Hematopoietic multipotent progenitor cell treated with erythropoietin and hydrocortisone succinate and interleukin-3 and kit ligand, for 8 days (in vitro differentiated cells): ENCODE measurements at places on chromosomes 16 and 17.
A peak's percentile ranks its signal among the peaks of the same experiment; 100 is the strongest.

DNA sequence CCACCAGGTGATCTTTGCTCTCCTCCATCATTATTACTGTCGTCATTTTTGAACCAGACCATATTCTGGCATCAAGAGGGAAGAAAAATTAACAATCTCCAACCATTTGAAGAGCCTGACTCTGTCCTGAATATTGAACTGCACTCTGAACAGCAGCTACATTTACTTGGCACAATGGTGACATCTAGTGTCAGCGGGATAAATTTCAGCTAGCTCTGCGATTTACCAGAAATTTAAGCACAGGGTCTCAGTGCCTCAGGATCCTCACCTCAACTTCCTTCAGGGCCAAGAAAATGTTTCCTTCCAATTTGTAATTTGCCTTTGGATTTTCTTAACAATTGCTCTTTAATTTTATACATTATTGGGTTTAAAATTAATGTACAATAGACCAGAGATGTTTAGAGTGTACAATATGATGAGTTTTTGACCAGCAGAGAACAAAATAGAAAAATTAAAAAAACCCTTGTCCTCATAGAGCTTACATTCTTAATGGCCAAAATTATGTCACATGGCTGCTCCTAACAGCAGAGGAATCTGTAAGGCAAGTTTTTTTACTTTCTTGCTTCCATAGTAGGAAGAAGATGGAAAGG is 10.7 kb upstream of the ZNF19 start:
- DNase-seq = peak; percentile 78

DNA sequence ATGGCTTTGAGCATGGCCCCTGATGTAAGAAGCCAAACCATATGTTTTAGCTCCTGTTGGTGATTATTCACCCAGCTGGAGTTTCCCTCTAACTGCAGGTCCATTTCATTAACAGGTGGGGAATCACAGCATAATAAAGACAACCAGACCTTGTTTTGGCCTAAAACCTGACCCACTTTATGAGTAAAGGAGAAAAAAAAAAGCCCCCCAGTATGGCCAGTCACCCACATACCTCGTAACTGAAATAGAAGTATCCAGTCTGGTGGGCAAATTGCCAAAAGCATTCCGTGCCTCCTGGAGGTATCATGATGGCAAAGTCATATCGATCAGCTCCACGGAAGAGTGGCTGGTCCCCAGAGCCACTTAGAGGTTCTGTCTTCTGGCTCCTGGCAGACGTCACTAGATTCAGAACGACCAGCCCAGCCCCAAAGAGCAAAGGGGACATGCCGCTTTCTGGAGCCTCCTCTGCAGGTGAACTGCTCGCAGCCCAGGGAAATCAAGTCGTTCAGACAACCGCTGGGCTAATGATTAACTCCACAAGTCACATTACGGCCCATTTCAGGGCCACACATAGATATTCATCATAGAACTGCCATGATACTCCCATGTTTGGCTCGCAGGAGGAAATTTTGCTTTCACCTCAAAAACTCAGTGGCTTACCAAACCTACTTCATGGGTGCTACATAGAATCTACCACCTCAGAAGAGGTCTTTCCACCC is at the start of gene TMED6:
TSS of gene TMED6 (minus strand) at position 478 of the 719 bp plus-strand sequence. CDS start at position 445, 33 bp downstream.
- DNase-seq = no peak

DNA sequence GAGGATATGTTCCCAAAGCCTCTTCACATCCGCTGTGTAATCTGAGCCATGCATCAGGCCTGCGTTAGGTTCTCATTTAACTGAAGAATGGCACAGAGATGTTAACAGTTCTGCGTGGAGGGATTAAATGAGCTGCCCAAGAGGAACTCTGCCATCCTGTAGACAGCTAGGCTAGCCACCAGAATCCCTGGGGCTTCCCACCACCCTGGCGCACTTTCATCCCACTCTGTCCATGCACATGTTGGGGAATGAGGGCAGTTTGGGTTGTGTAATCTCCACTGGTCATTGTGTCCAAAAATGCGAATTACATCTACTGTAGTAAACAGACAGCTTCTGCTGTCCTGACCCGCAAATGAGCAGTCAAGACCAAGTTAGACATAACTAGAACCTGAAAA is 1.0 kb upstream of the GLG1 start:
- DNase-seq = no peak

DNA sequence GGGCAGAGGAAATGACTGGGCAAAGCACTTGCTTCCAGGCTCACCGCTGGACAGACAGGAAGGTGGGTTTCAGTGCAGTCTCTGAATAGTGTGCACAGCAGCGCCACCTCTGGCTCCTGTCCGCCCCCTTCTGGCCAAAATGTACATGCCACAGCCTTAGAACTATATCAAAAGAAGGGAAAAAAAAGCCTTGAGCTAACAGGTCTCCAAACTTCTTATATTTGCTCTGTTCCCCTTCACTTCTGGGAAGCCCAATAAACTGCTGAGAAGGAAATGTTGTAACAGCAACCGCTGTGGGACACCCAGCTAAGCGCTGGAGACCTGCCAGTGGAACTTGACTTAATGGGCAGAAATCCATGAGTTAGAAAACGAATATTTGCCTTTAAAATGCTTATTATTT is 17.5 kb downstream of the COG7 start:
- DNase-seq = peak; percentile 84

GRCh38 chr16:61309386-61309785 is 726.9 kb downstream of the CDH8 start:
- DNase-seq = no peak

- DNase-seq = no peak
These were observed 165.3 kb downstream of the SDK2 start for GRCh38 chr17:73478768-73479424.

DNA sequence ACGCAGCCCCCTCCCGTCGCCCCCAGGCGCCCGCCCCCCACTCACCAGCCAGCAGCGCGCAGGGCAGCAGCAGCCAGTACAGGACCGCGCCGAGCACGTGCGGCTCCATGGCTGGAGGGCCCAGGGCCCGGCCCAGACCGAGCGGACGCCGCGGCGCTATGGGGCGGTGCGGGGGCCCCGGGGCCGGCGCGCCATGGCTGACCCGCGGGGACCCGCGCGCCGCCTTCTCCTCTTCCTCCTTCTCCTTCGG is 239 bp downstream of the PIEZO1 start:
- no peak for DNase-seq

GRCh38 chr17:81309140-81309858 is 14.2 kb upstream of the SLC38A10 start:
- peak; percentile 53 for DNase-seq

DNA sequence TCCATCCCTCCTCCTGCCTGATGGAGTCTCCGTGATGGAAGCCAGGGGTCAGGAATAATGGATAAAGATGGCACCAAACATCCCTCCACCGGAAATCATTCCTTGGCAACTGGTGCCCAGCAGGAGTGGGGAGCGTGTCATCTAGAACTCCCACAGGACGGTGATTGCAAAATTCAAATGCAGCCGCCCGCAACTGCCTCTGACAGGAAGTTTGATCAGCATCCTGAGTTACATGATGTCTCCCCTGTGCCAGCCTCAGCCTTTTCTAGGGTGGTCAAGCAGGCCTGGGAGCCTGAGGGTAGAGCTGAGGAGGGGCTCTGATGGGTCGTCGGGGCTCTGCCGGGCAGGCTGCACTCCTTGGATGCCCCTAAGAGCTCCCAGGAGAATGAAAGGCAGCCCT is 52.8 kb downstream of the GSG1L start:
- DNase-seq = no peak

GRCh38 chr17:79508291-79508716 is 102.5 kb downstream of the RBFOX3 start:
- no peak for DNase-seq
